ENCODE measurements at places on chromosomes 5 and 9.
A peak's percentile ranks its signal among the peaks of the same experiment; 100 is the strongest.

DNA sequence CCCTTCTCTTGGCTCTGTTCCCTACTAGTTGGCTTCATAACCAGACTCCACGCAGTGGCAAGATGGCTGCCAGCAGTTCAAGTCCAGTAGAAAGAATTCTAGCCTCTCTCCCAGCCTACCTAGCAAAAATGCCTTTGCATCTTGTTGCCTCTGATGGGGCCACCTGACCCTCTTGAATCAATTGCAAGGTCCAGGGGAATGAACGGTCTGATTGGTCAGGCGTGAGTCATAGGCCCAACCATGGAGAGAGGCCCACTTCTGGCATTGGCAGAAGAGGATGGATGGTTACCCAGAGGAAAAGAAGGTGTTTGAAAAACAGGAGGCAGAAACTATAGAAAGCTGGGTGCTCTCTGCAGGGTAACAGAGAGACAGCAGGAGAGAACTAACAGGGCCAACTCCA lies 622.6 kb downstream of the CCDC171 start:
- DNase-seq = no peak

- no peak for DNase-seq
These were observed 537 bp downstream of the MEIKIN start for GRCh38 chr5:131944702-131945550.

DNA sequence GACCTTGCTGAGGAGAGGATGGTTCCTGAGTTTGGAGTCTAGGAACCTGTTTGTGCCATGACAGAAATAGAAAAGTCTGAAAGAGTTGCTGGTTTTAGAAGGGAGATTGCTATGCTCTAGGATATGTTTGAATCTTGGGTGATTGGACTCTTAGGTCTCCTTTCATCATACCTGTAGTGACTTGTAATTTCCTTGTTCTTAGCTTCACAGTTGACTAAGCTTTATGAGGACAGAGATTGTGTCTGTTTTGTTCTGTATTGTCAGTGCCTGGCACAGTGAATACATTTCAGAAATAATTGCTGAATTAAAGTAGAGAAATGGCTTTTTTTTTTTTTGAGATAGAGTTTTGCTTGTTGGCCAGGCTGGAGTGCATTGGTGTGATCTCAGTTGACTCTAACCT lies 31.5 kb downstream of the GAPVD1 start:
- no peak for DNase-seq

DNA sequence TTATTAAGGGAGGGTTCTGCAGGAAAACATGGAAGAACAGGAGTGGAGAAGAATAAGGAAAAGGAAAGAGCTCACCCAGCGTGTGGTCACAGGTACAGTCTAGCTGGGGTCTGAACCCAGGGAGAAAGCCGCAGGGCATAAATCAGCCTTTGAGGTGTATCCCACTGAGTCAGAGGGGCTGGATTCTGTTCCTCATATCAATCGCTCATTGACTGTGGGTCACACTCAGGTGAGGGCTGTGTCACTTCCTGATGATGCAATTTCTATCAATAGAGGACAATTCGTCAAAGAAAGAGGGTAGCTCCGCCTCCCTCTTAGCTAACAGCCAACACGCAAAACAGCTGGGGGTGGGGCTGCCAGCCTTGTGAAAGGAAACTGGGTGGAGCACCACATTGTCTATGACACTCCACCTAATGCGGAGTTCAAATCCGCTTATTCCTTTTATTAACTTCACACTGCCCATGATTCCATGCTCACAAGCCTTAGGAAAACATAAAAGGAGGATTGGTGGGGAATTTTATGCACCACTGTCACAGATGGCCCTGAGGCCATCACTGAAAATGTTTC lies 176.2 kb downstream of the ICE1 start:
- DNase-seq = no peak

GRCh38 chr5:139492700-139493192 lies 10.2 kb upstream of the STING1 start:
- no peak for DNase-seq

DNA sequence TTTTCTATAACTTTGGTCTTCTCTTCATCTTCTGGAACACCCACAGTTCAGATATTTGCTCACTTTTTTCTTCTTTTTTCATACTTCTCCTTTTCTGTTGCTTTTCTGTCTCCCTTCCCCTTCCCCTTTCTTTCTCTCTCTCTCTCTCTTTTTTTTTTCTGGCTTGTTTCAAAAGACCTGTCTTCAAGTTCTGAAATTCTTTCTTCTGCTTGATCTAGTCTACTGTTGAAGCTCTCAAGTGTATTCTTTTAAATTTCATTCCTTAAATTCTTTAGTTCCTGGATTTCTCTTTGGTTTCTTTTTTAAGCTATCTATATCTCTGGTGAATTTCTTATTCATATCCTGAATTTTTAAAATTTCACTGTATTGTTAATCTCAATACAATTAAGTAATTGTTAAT lies 11.2 kb downstream of the ALG2 start:
- no peak for DNase-seq

- DNase-seq = no peak
These were observed 64.1 kb downstream of the SEMA4D start for GRCh38 chr9:89433826-89434225.

DNA sequence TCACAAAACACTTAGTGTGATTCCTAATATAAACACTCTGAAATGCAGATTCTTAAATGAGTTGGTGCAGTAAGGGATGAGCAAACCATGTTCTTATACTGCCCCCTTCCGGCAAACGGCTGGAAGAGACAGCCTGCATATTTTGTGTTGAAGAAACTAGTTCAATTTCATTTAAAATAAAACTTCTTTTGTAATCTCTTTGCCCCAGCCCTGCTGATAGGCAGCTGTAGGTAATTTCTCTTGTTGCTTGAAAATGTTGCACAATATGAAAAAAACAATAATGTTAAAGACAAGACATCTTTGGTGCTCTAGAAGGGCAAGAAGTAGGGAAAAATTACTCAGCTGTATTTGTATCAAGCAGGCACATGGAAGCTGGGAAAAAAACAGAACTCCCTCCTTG lies 89.7 kb upstream of the CCNG1 start:
- DNase-seq = peak; percentile 17

GRCh38 chr9:134957165-134957944 lies 39.6 kb upstream of the FCN1 start:
- no peak for DNase-seq

DNA sequence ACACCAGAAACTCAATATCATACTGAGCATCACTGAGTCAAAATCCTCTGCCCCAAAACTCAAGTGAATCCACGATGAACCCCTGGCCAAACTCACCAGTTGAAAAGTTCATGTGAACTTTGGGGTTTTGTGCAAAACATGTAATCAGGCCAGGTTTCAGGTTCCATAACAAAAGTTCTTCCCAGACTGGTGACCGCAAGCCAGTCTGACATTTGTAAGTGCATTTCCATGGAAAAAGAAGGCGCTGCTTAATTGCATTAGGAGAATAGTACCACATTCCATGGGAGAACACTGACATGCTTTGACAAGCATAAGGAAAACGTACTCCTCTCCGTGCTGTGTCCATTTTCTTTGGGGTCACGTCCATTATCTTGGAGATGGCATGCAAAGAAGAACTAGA lies 567.0 kb downstream of the BNC2 start:
- DNase-seq = no peak

- DNase-seq = no peak
These were observed 41.6 kb downstream of the RAB14 start for GRCh38 chr9:121160025-121160424.

DNA sequence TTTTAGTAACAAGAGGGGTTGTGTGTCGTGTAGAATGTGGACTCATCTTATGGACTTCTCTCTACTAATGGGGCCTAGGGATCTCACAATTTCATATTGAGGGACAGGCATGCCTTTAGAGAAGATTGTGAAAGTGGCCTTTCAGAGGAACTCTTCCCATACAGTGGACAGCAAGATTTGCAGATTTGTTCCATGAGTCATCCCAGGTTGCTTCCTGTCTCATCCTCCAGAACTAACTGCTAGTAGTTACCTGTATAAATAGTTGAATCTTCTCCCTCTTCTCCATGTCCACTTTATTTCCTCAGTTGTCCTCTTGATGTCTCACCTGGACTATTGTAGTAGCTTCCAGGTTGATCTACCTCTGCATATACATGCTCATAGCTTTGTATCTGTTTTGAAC lies 997.5 kb upstream of the CTNND2 start:
- DNase-seq = no peak

DNA sequence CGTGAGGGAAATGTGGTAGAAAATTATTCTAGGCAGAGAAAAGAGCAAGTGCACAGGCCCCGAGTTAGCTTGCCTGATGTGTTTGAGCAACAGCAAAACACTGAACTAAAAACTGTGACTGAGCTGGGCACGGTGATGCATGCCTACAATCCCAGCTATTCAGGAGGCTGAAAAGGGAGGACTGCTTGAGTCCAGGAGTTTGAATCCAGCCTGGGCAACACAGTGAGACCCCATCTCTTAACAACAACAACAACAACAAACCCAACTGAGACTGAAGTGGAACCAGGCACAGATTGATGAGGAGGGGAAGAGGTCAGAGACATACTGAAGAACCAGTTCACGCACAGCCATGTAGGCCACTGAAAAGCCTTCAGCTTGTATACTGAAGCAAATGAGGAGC lies 42.5 kb downstream of the SCAI start:
- DNase-seq = no peak

- no peak for DNase-seq
These were observed 3.9 kb upstream of the ISCA1 start for GRCh38 chr9:86286278-86286677.

- no peak for DNase-seq
These were observed 103.5 kb upstream of the C9orf72 start for GRCh38 chr9:27676827-27677226.

DNA sequence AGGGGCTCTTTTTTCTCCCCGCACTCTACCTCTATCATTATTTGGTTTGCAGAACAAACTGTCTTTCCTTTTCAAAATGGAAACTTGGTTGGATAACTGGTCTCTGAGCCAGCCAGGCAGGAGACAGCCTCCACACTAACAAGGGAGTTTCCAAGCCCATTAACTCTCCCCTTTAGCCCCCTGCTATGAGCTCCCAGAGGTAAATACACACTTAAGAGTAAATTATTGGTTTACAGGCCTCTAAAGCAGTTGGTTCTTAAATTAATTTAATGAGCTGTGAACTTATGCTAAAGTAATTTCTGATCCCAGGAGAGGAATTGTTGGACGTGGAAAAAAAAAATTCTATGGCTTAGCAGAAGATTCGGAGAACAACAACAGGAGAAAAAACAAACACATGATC lies 30.3 kb downstream of the EPB41L4A start:
- no peak for DNase-seq

DNA sequence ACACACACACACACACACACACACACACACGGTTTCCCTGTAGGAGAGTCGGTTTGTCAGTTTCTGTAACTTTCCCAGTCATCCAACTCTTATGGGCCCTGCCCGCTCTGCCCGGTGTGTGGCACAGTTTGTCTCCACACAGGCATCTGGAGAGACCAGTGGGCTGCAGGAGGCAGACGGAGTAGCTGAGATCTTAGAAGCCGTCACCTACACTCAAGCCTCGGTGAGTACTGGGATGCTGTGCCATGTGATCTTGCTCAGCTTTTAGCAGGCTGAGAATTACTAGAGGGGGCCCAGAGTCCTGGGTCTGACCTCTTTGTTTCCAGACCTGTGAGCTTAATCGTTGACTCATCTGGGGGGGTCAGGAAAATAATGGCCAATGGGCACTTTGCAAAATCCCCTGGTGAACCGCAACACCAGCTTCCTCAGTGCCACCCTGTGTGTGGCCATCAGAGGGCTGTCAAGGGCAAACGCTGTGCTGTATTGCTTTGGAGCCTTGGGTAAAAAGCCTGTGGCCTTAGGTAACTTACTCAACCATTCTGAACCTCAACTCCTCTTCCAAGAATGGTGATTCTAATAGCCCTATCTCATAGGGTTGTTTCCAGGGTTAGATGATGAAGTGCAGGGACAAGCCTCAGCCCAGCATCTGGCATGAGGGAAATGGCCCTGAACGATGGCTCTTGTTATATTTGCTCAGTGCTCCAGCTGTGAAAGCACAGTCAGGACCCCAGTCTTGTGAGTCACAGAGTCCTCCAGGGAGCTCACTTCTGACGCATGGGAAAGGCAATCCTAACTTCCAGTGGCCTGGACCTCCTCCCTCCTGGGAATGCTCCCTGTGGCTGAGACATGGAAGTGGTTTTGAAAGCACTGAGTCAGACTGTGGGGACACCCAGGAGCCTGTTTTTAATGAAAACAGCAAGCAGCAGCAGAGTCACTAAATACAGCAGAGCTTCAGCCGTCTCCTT lies 45.6 kb downstream of the COL15A1 start:
- no peak for DNase-seq

GRCh38 chr9:89781838-89782540 lies 177.2 kb downstream of the GADD45G start:
- no peak for DNase-seq

DNA sequence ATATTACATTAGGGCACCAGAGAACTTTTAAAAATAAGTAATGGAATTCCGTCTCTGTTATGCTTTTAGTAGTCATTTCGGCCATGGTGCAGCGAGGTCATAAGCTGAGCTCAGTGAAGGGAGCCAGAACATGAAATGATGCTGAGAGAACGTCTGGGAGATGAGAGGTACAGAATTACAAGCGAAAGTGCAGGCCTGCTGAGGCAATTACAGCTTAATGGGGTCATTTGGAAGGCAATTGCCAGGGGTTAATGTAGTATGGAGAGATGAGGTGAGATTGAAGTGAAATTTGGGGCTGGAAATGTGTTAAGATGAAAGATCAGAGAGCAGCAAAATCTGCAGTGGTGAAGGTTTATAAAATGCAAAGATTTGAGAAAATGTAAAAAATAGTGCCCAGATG lies 96.5 kb downstream of the PBX3 start:
- no peak for DNase-seq

- no peak for DNase-seq
These were observed 168.6 kb downstream of the EFNA5 start for GRCh38 chr5:107501965-107502675.

GRCh38 chr9:16918920-16919319 lies 48.5 kb upstream of the BNC2 start:
- DNase-seq = no peak

DNA sequence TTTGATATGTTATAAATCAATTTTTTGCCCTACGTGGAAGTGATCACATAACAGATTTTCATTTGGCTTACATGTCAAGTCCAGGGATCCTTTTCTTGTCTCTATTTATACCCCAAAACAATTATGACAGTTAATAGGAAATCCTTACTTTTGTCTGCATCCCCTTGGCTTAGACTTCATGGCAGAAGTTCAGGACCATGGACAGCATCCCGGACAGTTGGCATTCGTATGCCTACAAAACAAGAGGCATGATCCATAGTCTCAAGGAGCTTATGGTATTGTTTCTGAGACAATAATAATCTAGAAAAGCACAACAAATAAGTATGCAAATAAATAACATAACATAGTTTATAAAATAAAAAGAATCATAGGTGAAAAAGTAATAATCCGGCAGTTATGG lies 214.3 kb upstream of the GRIA1 start:
- no peak for DNase-seq

- DNase-seq = no peak
These were observed 42.6 kb downstream of the NACC2 start for GRCh38 chr9:136052472-136052880.

GRCh38 chr5:135387629-135387960 lies 11.4 kb downstream of the MACROH2A1 start:
- no peak for DNase-seq
